Temporal lobe (tissue), 4 donors: ENCODE measurements at places on chromosomes 13 and 19. TPM values are rescaled to one million over a fixed set of nuclear protein-coding genes. Genes with fewer than 3 reads are reported as not detected.

ATCAY gene
- 85.8 TPM for total RNA-seq

TNFSF9 gene
- total RNA-seq: 1.5 TPM

RTBDN gene
- 2.5 TPM for total RNA-seq

KIR3DL1 gene
- not detected for total RNA-seq
